ENCODE measurements at places on chromosomes 12 and 14. TPM values are rescaled to one million over a fixed set of nuclear protein-coding genes. Genes with fewer than 3 reads are reported as not detected.

The MMP14 gene
- 131 TPM for total RNA-seq

The OR4K1 gene
- not detected for total RNA-seq

The SPIC gene
- not detected for total RNA-seq

The A2M gene
- total RNA-seq = 296 TPM

The R3HDM2 gene
- total RNA-seq = 40.0 TPM

The NINJ2 gene
- total RNA-seq = not detected

The SRGAP1 gene
- 6.1 TPM for total RNA-seq

The CLEC14A gene
- total RNA-seq = 42.2 TPM

The KRT6A gene
- total RNA-seq = 299 TPM

The MMP19 gene
- total RNA-seq = 1.5 TPM

The CLEC7A gene
- total RNA-seq = 3.6 TPM

The CELA1 gene
- total RNA-seq = not detected

The PEBP1 gene
- total RNA-seq = 147 TPM

The TOMM20L gene
- total RNA-seq = not detected

The CMA1 gene
- not detected for total RNA-seq

The AKAP3 gene
- total RNA-seq = 0.21 TPM

The ATP2A2 gene
- total RNA-seq = 530 TPM

The PPM1H gene
- total RNA-seq = 4.5 TPM

The HOXC9 gene
- not detected for total RNA-seq

The ERG28 gene
- total RNA-seq = 3.6 TPM

The TWF1 gene
- 51.0 TPM for total RNA-seq

All from tongue (tissue), 3 donors.